Endodermal cell (in vitro differentiated cells): ENCODE measurements at places on chromosomes 5 and 9. TPM values are rescaled to one million over a fixed set of nuclear protein-coding genes. Genes with fewer than 3 reads are reported as not detected.

DNA sequence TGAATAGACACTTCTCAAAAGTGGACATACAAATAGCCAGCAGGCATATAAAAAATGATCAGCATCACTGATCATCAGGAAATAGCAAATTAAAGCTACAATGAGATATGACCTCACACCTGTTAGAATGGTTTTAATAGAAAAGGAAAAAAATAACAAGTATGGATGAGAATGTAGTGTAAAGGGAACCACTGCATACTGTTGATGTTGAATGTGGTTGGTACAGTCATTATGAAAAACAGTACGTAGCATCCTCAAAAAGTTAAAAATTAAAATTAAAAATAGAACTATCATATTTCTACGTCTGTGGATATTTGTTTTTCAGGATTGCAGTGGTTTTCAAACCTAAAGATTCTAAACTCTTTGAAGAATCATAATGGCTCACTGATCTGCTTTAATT, 215.1 kb upstream of the NREP start:
- no peak overlapping the region for H3K27ac ChIP-seq
- DNase-seq = no peak
- no peaks in the 10 kb centered on the region for H3K36me3 ChIP-seq
- no peak overlapping the region for H3K4me3 ChIP-seq
- no peaks in the 10 kb centered on the region for H3K27me3 ChIP-seq

GRCh38 chr5:3364941-3365340, 230.7 kb upstream of the IRX1 start:
- H3K4me1 ChIP-seq = no peaks in the 10 kb centered on the region
- no peak overlapping the region for H3K4me3 ChIP-seq
- H3K36me3 ChIP-seq = no peaks in the 10 kb centered on the region
- peak; percentile 23 for DNase-seq
- no peak overlapping the region for H3K27ac ChIP-seq

GRCh38 chr9:130660683-130661450, 3.5 kb upstream of the PRDM12 start:
- peak; percentile 73 for DNase-seq
- no peaks in the 10 kb centered on the region for H3K36me3 ChIP-seq
- no peaks in the 10 kb centered on the region for H3K4me1 ChIP-seq
- peaks cover 100% of the 10 kb centered on the region for H3K27me3 ChIP-seq
- no peak overlapping the region for H3K27ac ChIP-seq
- H3K4me3 ChIP-seq = no peak overlapping the region

- peaks cover 9% of the 10 kb centered on the region for H3K36me3 ChIP-seq
- H3K4me3 ChIP-seq = no peak overlapping the region
- no peaks in the 10 kb centered on the region for H3K27me3 ChIP-seq
- H3K4me1 ChIP-seq = no peaks in the 10 kb centered on the region
- no peak overlapping the region for H3K27ac ChIP-seq
- peak; percentile 92 for DNase-seq
Observed at GRCh38 chr9:134419684-134420076, 93.4 kb downstream of the RXRA start.

DNA sequence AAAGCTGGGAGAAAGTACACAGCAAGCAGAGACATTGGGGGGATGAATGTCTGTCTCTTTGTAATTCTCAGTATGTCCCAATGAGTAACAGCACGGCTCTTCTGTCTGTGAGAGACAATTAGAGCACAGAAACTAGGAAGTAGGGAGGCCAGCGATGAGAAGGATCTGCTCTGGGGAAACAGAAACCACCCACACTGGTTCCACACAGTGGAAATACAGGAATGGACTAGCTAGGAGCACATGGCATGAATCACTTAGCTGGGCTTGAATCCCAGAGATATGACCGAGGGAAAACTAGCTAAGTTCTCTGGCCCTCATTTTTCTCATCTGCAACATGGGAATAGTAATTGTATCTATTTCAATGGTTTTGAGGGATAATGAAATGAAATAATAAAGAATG, 895.9 kb downstream of the TLE4 start:
- H3K36me3 ChIP-seq = no peaks in the 10 kb centered on the region
- H3K4me1 ChIP-seq = no peaks in the 10 kb centered on the region
- no peak overlapping the region for H3K27ac ChIP-seq

- no peaks in the 10 kb centered on the region for H3K4me1 ChIP-seq
- no peaks in the 10 kb centered on the region for H3K36me3 ChIP-seq
- no peak overlapping the region for H3K27ac ChIP-seq
- no peaks in the 10 kb centered on the region for H3K27me3 ChIP-seq
- DNase-seq = no peak
Observed at GRCh38 chr9:89418882-89419640, 78.9 kb downstream of the SEMA4D start.

Gene NFIL3
- 13.5 and 14.4 TPM in 2 replicates for total RNA-seq

- no peak overlapping the region for H3K4me3 ChIP-seq
- DNase-seq = peak; percentile 72
- H3K36me3 ChIP-seq = no peaks in the 10 kb centered on the region
- H3K27me3 ChIP-seq = peaks cover 48% of the 10 kb centered on the region
- no peaks in the 10 kb centered on the region for H3K4me1 ChIP-seq
Observed at GRCh38 chr5:168269937-168270330, 21.5 kb upstream of the WWC1 start.

GRCh38 chr5:92641031-92641962, 939.7 kb downstream of the NR2F1-AS1 start:
- H3K27ac ChIP-seq = peak overlapping the region; percentile 72
- H3K4me3 ChIP-seq = no peak overlapping the region
- no peaks in the 10 kb centered on the region for H3K4me1 ChIP-seq

DNA sequence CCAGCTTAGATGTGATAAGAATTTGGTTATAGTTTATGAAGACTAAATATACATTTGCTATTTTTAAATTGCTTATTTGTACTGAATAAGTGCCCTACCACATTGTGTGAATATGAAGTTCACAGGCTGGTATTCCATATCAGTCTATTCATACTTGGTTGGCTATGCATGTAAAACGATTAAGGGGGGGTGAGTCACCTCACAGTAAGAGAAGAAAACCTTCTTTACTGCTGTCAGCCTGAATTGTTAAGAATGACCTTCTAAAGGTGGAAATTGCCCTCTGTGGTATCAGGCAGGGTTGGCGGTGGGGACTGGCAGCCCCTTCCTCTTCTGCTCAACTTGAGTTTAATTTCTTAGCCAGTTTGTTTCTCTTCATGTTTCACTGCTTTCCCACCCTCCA, 127.0 kb upstream of the RPS23 start:
- no peak for DNase-seq
- H3K4me3 ChIP-seq = no peak overlapping the region
- H3K36me3 ChIP-seq = no peaks in the 10 kb centered on the region
- no peak overlapping the region for H3K27ac ChIP-seq
- H3K27me3 ChIP-seq = no peaks in the 10 kb centered on the region

DNA sequence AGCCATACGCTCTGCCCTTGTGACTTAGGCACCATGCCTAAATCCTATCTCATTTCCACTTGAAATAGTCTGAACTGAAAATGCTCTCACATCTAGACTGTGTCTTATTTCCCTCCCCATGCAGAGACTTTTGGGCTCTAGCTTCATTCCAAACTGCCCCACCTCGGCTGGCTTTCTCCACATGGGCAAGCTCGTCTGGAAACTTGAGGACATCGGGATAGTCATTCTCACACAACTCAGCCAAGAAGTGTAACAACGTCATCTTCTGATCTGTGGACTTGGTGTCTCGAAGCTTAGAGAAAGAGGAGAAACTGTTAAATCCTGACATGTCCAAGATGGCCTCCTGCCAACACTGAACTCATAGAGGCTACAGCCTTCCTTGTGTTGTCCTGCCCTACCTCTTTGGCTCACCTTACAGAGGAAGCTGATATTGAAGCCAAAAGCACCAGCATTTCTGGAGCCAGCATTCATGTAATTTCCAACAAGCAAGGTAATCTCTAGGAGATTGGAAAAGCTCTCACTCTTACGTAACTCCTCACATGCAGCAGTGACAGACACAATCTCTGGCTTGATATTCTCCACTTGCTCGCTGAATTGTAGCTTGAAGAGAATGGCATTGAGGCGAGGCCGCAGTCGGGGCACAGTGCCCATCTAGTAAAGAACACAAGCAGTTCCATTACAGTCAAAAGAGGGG, 39.6 kb downstream of the PCDHGC5 start:
- no peak overlapping the region for H3K4me3 ChIP-seq
- H3K4me1 ChIP-seq = peaks cover 5% of the 10 kb centered on the region
- H3K27me3 ChIP-seq = no peaks in the 10 kb centered on the region
- no peak for DNase-seq

DNA sequence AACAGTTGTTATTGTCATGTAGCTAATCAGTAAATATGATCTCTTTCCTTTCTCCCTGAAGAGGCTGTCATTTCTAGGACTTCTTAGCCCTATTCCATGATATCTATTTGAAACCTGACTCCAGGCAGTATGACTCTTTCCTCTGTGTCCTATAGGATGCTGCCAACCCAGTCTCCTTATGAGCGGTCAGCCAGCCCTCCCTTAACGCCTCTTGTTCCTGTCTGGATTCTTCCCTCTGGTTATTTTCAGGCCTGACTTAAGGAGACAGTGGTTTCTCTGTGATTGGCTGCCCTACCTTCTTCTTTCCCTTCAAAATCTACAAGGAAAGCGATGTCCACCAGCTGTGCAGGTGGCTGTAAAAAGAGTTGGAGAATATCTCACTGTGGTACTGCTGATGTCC, 19.4 kb upstream of the C5orf63 start:
- H3K36me3 ChIP-seq = no peaks in the 10 kb centered on the region
- no peak overlapping the region for H3K27ac ChIP-seq
- H3K4me3 ChIP-seq = no peak overlapping the region
- H3K4me1 ChIP-seq = peaks cover 22% of the 10 kb centered on the region
- H3K27me3 ChIP-seq = no peaks in the 10 kb centered on the region
- peak; percentile 53 for DNase-seq

DNA sequence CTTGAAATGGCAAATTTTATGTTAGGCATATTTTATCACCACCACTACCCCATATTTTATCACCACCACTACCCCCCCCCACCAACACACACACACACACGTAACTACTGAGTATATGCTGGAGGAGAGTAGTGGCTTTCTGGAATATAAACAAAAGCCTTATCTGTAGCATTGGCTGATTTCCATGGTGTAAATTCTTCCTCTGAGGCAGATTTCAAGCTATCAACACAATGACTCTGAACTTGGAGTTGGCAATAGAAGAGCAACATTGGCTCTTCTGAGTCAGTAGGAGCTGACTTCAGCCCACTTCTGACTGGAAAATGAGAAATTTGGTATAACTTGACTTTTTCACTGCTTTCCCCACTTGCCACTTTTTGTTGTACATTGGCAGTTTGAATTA, 143.0 kb downstream of the CAVIN4 start:
- H3K27ac ChIP-seq = no peak overlapping the region
- H3K27me3 ChIP-seq = no peaks in the 10 kb centered on the region
- H3K36me3 ChIP-seq = no peaks in the 10 kb centered on the region
- no peak for DNase-seq
- H3K4me1 ChIP-seq = no peaks in the 10 kb centered on the region

DNA sequence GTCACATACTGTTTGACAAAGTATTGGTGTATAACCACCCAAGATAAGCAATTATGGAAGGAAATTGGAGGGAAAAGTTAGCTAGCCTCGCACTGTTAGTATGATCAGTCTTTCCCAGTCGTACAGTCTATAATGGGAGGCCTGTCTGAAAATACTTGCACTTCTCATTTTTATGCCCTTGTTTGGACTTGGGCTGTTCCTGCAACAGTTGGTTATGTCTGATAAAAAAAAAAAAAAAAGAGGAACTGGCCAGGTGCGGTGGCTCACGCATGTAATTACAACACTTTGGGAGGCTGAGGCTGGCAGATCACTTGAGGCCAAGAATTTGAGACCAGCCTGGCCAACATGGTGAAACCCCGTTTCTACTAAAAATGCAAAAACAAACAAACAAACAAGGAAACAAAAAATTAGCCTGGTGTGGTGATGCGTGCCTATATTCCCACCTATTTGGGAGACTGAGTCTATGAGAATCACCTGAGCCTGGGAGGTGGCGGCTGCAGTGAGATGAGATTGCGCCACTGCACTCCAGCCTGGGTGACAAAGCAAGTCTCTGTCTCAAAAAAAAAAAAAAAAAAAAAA, 58.3 kb upstream of the ANKRD33B start:
- H3K27me3 ChIP-seq = no peaks in the 10 kb centered on the region
- H3K4me1 ChIP-seq = peaks cover 2% of the 10 kb centered on the region
- H3K27ac ChIP-seq = no peak overlapping the region

DNA sequence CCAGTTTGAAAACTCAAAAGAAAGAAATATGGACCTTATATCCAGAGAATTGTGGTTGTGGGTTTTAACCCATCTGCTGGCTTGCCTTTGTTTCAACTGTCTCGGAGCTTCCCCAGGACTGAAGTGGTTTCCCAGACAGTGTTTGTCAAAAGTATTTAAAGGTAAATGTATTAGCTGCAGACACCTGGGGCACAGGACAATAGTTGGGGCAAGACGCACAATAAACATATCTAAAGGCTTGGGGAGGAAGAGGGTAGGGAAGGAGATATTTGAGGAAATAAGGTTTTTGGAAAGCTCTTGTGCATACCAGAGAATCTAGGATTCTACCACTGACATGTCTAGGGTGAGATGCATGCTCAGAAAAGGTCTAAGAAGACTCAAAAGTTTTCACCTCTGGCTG, 99.0 kb downstream of the ADAMTS2 start:
- H3K4me3 ChIP-seq = peak overlapping the region; percentile 61
- H3K27ac ChIP-seq = no peak overlapping the region
- H3K4me1 ChIP-seq = no peaks in the 10 kb centered on the region
- no peaks in the 10 kb centered on the region for H3K36me3 ChIP-seq

Gene SLC6A18
- not detected in 3 replicates for total RNA-seq

DNA sequence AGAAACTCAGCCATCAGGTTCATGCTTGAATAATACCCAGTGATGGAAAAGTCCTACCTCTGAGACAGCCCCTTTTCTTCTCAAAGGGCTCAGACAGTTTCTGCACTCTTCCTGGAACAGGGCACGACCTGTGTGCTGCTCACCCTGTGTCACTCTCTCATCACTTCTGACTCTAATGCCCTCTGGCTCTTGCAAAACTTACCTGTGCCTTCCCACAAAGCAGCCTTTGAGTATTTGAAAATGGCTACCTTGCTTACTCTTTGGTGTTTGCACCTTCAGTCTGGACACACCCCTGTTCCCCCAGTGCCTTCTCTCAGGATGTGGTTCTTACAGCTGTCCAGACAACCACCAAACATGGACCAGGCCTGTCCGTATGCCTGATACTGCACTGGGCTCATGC, 171.4 kb downstream of the GRIA1 start:
- no peaks in the 10 kb centered on the region for H3K4me1 ChIP-seq
- no peak for DNase-seq
- H3K36me3 ChIP-seq = no peaks in the 10 kb centered on the region
- no peak overlapping the region for H3K27ac ChIP-seq
- no peak overlapping the region for H3K4me3 ChIP-seq
- peaks cover under 1% of the 10 kb centered on the region for H3K27me3 ChIP-seq

GRCh38 chr5:119740225-119740624, 110.9 kb downstream of the FAM170A start:
- H3K27ac ChIP-seq = no peak overlapping the region
- no peaks in the 10 kb centered on the region for H3K27me3 ChIP-seq
- H3K4me1 ChIP-seq = no peaks in the 10 kb centered on the region
- H3K36me3 ChIP-seq = no peaks in the 10 kb centered on the region

DNA sequence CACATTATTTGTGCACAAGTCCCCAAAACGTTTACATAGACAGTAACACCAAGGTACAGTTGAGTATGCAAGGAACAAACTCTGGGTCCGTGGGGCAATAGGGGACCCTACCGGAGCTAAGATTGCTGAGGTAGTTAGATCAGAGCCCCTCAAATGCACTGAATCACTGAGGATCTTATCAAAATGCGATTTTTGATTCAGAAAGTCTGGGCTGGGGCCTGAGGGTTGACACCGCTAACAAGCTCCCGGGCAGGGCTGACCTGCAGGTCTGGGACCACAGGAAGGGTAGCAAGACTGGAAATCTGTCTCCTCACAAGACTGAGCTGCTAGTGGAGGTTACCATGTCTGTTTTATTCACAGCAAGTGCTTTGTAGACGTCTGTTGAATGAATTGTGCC, 1.8 kb upstream of the IL3 start:
- no peaks in the 10 kb centered on the region for H3K27me3 ChIP-seq
- peak; percentile 17 for DNase-seq
- H3K27ac ChIP-seq = no peak overlapping the region
- no peak overlapping the region for H3K4me3 ChIP-seq

Gene ADRB2
- 0.42 to 0.80 TPM (median 0.46 TPM) in 3 replicates for total RNA-seq
